ENCODE measurements at places on chromosomes 11 and 22.

DNA sequence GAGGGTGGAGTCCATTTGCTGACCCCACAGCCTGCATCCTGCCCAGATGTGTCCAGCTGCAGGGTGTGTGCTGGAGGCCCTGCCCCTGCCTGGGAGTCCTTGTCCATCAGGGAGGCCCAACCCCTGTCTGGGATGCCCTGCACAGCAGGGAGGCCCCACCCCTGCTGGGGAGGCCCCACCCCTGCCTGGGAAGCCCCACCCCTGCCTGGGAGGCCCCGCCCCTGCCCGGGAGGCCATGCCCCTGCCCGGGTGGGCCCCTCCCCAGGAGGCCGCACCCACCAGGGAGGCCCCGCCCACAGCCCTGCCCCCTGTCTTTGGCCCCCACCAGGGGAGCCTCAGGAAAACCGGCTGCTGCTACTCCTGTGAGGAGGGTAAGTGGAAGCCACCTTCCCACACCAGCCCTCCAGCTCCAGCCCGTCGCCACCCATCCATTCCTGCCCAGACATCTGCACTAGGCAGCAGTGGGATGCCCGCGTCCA, 37.2 kb downstream of the MUC5B start:
- no peak for DNase-seq

DNA sequence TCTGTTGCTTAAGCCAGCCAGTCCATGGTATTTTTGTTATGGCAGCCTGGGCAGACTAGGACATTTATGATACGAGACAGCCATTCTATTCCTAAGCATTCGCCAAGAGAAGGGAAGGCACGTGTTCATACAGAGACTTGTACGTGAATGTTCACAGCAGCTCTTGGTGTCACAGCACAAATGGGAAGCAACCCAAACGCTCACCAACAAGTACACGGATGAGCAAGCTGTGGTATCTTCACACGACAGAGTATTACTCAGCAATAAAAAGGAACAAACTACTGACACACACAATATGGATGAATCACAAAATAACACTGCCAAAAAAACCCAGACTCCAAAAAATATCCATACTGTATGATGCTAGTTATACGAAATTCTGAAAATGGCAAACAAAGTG, 85.1 kb downstream of the PHF21B start:
- DNase-seq, result no peak

- no peak for DNase-seq
Measured at GRCh38 chr11:81331088-81331487, 1402.6 kb downstream of the FAM181B start.

DNA sequence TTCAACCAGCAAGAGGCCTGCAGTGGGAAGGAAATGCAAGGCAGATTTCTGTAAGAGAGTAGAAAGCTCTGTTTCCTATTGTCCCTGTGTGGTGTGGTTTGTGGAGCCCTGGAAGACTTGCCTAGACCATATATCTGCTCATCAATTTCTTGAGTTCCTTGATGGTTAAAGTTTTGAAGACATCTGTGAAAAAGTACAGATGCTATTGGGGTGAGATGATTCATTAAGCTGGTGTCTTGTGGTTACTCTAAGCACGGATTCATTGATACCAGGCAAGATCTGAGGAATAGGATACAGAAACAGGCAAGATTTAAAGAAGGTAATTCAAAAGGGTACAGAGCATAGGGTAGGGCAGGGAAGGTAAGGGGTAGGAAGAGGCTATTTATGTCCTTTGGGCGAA, 275.8 kb upstream of the SESN3 start:
- DNase-seq, result no peak

DNA sequence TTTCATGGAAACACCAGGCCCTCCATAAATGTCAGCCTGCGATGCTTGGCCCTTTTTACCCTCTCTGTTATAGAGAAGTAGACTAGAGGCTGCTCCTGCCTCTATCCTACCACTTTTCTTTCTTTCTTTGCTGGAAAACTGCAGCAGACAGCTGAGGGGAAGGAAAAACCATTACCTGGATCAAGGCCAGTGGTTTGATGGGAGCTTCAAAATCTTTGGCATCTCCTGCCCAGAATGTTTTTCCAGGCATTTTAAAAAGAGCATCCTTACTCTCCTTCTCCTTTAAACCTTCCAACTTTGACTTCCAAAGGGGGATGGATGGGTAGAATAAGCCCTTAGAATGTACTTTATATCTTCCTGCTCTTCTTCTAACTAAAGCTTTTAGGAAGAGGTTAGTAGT, 44.9 kb downstream of the EXT2 start:
- no peak for DNase-seq

- no peak for DNase-seq
Measured at GRCh38 chr11:6199174-6199810, at the start of gene OR52W1. Gene OR52W1 (plus strand): TSS chr11:6199224. CDS start chr11:6199224, 0 bp downstream.

Data from stimulated activated CD8-positive, alpha-beta memory T cell treated with anti-CD3 and anti-CD28 coated beads, Interleukin-12 subunit alpha, Interleukin-12 subunit beta, amount 100 ng/mL, for 1 hour (primary cell).